Thyroid gland (tissue), 4 donors: ENCODE measurements at places on chromosomes 3 and 15.

DNA sequence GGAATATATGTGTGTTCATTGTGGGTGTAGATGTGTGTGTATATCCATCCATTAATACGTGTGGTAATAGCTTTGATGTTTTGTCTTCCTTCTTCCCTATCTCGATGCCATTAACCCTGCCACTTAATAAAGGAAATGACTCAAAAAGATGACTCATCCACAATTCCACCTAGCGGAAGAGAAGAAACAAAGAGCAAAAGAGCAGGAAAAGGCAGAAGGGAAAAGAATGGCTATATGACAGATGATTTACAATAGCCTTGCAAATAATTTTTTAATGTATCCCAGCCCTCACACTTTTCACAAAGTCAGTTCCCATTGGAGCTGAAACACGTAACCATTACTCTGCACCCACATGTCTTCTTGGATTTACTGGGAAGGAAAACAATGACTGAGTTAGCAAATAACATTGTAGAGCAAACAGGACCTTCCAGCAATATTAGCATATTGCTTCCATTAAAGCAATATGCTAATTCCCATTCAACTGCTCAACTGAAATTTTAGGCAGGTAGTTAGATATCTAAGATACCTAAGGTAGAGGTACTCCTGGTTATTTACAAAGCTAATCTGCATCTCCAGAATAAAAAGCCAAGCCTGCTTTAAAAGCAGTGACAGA, 197.2 kb downstream of the KCNAB1 start:
- DNase-seq = no peak

DNA sequence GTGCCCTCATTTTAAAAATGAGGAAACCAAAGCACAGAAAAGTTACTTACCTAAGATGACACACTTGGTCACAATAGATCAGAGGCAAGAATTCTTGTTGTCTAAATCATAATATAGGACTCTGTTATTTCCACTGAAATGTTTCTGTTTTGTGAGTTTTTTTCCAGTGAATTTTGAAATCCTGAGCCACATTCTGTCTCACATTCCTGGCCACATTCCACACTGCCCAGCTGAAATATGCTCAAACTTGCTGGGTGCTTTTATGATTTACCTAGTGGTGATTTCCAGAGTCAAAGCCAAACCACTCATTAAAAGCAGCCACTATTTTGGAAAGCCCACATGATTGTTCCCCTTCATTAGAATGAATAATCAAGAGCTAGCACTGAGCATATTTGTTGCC, 82.3 kb upstream of the NPHP3 start:
- DNase-seq = peak; percentile 34

DNA sequence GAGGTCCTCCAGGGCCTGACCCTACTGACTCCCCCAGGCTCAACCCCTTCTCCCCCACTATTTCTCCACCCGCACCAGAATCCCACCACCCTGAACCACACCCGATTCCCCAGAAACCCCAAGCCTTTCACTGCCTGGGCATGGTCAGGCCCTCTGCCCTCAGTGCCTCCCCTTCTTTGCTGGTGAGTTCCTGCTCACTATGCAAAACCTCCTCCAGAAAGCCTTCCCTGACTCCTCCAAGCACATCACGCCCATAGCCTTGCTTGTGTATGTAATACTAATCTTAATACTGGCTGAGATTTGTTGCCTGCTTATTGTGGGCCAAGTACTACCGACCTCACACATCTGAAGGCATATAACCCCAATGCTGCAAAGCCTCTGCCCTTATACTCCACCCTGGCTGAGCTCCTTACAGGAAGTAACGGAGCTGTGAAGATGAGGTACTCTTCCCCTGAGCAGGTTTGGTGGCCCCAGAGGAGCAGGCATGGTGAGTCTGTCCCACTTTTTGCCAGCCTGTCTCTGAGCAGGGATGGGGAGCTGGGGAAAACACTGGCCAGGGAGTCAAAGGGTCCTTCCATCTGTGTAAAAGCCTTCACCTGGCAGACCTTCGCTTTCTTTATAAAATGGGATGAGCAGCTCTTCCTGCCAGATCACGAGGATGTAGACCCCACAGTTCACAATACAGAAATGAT, 9.5 kb downstream of the RAB6B start:
- no peak for DNase-seq

GRCh38 chr3:114408736-114409670, 115.2 kb downstream of the TIGIT start:
- DNase-seq = peak; percentile 65

DNA sequence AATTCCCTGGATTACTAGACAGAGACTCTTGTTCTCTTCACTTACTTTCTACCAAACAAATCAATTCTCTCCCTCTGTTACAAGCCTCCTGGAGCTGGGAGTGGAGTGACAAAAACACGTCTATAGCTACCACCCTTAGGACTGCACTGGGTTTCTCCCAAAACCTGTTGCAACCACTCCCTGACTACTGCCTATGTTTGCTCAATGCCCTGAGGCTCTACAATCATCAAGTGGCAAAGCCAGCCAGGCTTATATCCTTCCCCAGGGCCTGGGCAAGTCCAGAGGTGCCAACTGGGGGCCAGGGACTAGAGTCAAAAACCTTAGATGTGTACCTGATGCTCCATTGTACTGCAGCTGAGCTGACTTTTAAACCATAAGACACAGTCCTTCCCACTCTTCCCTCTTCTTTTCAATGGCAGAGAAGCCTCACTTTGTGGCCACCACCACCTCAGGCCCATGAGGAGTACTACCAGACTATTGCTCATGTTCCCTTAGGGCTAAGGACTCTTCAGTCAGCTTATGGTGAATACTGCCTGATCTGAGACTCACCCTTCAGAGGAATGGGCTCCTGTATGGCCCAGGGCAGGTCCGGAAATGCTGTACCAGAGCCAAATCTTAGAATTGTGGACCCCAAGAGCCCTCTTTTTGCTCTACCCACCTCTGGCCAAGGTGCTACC, 125.4 kb upstream of the PLCL2 start:
- no peak for DNase-seq

DNA sequence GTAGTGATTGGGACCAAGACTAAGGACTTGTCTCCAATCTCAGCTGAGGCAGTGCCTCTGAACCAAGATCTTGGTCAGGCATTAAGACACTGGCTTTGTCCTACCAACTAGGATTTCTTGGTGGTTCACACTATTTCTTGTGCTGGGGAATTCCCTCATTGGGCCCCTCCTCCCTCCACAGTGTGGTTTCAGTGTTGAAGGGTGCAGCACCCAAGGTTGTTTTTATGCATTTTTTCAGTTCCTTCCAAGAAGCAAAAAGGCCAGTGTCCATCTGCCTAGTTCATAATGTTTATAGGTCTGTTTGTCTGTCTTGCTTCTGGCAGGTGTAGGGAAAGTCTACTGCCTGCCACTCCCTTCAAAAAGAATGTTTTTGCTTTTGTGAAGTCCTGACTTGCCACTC, 10.6 kb upstream of the ITPKA start:
- DNase-seq = no peak

GRCh38 chr15:52786436-52787122, 3.6 kb downstream of the ONECUT1 start:
- no peak for DNase-seq

- DNase-seq = no peak
These were observed 232.1 kb upstream of the CDIN1 start for GRCh38 chr15:36347272-36347858.

DNA sequence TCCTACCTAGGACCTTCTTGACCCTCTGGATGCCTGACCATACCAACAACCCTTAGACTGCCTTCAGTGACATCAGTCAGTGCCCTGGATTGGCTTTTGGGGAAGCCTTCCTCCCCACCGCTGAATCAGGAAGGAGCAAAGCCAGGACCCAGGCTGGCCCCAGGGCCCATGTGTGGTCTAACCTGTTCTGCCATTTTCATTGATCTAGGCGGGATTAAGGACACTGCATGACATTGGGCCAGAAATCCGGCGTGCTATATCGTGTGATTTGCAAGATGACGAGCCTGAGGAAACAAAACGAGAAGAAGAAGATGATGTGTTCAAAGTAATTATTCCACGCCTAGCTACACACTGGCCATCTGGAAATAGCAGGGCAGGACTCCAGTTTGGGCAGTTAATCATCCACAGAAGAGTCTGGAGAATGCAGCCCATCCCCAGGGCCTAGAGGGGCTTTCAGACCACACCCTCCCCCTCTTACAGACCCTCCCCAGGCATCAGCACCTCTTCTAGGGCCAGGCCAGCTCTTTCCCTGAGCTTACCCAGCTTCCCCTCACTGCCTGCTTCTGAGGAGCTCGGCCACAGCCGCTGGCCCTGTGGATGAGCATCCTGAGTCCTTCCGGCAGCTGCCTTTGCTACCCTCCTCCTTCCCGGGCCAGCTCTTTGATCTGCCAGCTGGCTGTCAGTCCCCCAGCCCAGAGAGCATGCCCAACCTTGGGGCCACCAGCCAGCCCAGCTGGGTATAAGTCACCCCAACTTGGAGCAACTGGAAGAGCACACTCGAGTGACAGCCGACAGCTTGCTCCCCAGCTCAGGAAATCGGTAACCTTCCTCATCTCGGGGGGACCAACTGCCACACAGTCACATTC, 45.9 kb downstream of the CHDH start:
- DNase-seq = no peak

DNA sequence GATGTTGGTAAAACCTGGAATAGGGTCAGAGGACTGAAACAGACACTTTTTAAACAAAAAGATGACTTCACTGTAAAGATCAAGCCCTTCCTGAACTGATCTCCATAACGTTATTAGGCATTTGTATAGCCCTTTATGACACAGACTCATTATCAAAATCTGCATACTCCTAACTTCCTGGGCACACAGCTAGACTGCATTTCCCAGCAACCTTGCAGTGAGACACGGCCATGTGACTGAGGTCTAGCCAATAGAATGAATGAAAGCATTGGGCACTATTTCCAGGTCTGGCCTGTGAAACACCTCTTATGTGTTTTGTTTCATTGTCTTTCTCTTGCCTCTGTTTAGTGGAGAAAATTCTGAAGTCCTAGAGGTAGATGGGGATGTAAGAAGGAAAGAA, 270.4 kb downstream of the NR1D2 start:
- DNase-seq = no peak

- no peak for DNase-seq
These were observed 328.9 kb upstream of the TBL1XR1 start for GRCh38 chr3:177525987-177526712.

GRCh38 chr15:88242586-88243555, 13.7 kb downstream of the NTRK3 start:
- no peak for DNase-seq

DNA sequence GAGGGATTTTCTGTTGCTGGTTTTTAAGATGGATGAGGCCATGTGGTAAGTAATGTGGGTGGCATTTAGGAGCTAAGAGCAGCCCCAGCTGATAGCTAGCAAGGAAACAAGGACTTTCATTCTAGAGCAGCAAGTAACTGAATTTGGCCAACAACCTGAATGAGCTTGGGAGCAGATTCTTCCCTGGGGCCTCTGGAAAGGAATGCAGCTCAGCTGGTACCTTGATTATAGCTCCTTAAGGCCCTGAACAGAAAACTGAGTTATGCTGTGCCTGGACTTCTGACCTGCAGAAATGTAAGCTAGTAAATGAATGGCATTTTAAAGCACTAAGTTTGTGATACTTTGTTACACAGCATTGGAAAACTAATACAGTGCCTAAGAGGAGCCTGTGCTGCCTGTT, 565.5 kb downstream of the PDCD6IP start:
- DNase-seq = no peak

- no peak for DNase-seq
These were observed 43.4 kb downstream of the SNAPC5 start for GRCh38 chr15:66454143-66454542.

GRCh38 chr3:177714945-177715344, 517.7 kb upstream of the TBL1XR1 start:
- no peak for DNase-seq

GRCh38 chr3:191383124-191383523, 52.8 kb upstream of the UTS2B start:
- no peak for DNase-seq

GRCh38 chr15:34366271-34367065, 528 bp downstream of the LPCAT4 start:
- peak; percentile 67 for DNase-seq

DNA sequence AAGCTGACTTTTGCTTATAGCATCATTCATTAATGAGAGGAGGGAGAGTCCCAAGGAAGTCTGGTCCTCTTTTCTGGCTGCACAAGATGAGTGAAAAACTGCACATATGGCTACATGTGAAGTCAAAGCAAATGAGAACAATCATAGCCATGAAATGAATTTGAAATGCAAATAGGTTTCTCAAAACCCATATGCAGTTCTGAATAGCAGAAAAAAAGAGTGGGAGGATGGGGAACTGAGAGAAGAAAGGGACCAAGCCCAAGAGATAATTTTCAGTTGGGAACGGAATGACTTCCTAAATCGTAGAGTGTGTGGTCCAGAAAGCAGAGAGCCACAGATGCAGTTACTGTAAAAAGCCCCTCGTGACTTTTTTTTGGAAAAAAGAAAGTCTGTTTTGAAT, 66.3 kb downstream of the GTPBP8 start:
- DNase-seq = no peak

- DNase-seq = no peak
These were observed 4.8 kb upstream of the CSPG5 start for GRCh38 chr3:47583320-47584075.

GRCh38 chr3:130014526-130014925, 40.0 kb downstream of the TRH start:
- no peak for DNase-seq

GRCh38 chr15:73282567-73283365, 86.0 kb downstream of the HCN4 start:
- no peak for DNase-seq

DNA sequence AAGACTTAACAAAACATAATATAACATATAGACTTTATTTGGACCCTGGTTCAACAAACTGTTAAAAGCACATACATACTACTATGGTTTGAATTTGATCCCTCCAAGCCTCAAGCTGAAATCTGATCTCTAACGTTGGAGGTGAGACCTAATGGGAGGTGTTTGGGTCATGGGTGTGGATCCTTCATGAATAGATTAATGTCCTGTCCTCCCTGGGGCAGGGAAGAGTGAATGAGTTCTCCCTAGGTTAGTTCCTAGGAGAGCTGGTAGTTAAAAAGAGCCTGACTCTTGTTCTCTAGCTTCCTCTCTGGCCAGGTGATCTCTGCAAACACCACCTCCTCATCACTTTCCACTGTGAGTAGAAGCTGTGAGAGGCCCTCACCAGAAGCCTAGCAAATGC, 36.4 kb downstream of the CLASP2 start:
- no peak for DNase-seq

- no peak for DNase-seq
These were observed 70.0 kb upstream of the ALDH1A3 start for GRCh38 chr15:100809587-100809986.
